ENCODE measurements at places on chromosomes 12 and 14.
A peak's percentile ranks its signal among the peaks of the same experiment; 100 is the strongest.

DNA sequence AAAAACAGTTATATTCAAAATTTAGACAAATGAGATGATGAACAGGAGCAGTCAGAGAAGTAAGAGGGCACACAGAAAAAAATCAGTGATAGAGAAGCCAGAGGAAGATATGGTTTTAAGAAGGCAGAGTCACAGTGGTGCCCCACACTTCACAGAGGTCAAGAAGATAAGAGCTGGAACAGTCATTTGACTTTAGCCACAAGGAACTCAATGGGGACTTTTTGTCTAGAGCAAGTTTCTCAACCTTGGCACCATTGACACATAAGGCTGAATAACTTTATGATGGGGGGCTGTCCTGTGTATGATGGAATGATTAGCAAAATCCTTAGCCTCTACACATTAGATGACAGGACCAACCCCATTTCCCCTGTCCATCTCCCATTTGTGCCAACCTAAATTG lies 172.8 kb upstream of the PLEKHG7 start:
- no peak for DNase-seq

- peak; percentile 47 for DNase-seq
Measured at GRCh38 chr14:91835920-91836843, 31.2 kb downstream of the TC2N start.

DNA sequence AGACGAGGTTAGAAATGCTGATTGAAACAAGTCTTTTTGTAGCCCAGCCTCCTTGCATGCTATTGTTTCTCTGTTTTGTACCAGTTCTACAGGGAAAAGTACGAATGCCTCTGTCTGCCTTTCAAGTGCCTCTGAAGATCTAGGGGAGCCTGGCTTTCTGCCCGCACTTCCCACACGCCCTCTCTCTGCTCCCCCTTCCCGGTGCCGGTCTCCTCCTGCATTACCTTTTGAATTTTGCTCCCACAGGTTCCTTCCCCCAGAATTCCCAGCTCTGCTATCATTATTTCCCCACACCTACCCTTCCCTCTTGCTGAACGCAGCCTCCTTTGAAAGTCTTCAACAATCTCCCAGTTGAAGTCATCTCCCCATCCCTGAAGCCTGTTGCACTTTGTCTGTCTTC lies 689.7 kb downstream of the BCL11B start:
- no peak for DNase-seq

- DNase-seq = no peak
Measured at GRCh38 chr12:32076941-32077340, 29.7 kb upstream of the BICD1 start.

DNA sequence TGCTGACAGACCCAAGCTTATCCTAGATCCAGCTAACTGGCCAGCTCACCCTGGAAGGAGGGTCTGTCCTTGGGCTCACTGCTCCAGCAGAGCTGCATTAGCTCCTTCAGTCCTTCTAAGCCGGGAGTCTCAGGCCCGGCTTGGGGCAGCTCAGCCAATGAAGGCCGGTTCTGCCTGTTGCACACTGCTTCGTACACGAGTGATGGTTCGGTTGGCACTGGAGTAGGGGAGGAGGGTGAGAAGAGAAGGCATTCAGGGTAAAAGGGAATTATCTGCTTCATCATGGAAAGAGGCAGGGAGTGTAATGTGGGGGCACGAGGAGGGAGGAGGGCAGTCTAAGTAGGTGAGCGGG lies 2.0 kb downstream of the RIPK3 start:
- no peak for DNase-seq

DNA sequence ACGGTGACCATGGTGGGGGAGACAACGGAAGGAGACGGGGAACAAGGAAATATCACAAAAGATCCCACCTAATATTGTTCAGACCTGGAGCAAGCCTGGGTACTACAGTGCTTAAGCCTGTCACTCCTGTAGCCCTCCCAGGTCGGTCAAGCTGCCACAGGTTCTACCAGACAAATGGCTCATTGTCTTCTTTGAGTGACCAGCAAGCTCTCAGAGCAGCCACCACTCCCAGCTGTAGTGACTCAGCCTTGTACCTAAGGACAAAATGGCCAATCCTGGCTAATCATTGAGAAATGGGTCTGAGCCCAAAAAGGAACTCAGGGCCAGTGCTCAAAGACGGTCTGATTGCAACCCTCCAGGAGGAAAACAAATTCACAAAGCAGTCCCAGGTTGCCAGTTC lies 238.4 kb upstream of the NOS1 start:
- no peak for DNase-seq

- no peak for DNase-seq
Measured at GRCh38 chr12:121939186-121939585, 20.8 kb downstream of the CFAP251 start.

- no peak for DNase-seq
Measured at GRCh38 chr14:94161058-94161457, 13.1 kb upstream of the PPP4R4 start.

- DNase-seq = no peak
Measured at GRCh38 chr12:59452259-59452658, 143.6 kb upstream of the SLC16A7 start.

- DNase-seq = no peak
Measured at GRCh38 chr12:59763835-59764234, 168.0 kb downstream of the SLC16A7 start.

DNA sequence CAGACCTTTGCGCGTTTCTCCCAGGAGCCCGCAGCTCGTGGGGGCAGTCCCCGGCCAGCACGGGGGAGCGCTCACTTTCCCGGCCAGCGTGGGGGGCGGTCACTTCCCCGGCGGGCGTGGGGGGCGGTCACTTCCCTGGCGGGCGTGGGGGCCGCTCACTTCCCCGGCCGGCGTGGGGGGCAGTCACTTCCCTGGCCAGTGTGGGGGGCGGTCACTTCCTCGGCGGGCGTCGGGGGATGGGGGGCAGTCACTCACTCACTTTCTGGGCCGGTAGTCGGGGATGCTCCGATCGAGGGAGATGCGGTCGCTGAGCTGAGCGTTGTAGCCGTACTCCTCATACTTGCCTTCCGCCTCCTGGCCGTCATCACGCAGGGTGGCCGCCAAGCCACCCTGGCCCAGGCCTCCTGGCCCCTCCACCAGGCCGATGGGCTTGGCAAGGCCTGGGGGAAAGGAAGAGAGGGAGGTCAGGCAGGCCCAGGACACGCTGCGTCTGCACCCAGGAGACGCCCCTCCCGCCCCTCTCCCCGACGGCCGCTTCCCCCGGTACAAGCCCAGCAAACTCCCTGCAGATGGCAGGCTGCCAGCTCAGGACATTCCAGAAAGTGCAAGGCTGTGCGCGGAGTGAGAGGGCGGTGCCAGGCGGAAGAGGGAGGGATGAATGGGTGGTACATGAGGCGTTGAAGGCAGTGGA lies 43.3 kb downstream of the GALNT9 start:
- DNase-seq = no peak

DNA sequence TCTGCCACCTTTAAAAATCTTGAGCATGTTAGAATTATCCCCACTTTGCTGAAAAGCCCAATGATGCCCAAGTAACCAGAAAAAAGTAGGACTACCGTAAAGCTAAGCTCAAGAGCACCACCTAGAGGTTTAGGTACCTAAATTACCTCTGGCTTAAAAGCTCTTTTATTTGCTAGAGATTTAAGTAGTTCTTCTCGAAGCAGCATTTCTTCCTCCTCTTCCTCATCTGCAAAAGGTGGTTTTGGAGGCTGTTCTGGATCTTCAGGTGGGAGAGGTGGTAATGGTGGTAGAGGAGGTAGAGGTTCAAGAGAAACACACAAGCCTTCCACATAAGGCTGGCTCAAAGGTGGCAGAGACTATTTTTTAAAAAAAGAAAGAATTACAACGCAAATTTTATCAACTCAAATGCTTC lies 26.9 kb downstream of the ZFC3H1 start:
- DNase-seq = no peak

GRCh38 chr12:127125607-127126259 lies 1141.2 kb upstream of the TMEM132C start:
- no peak for DNase-seq

- DNase-seq = no peak
Measured at GRCh38 chr14:90288651-90289355, 32.5 kb downstream of the PSMC1 start.

- DNase-seq = no peak
Measured at GRCh38 chr12:121725423-121725822, 12.9 kb downstream of the TMEM120B start.

DNA sequence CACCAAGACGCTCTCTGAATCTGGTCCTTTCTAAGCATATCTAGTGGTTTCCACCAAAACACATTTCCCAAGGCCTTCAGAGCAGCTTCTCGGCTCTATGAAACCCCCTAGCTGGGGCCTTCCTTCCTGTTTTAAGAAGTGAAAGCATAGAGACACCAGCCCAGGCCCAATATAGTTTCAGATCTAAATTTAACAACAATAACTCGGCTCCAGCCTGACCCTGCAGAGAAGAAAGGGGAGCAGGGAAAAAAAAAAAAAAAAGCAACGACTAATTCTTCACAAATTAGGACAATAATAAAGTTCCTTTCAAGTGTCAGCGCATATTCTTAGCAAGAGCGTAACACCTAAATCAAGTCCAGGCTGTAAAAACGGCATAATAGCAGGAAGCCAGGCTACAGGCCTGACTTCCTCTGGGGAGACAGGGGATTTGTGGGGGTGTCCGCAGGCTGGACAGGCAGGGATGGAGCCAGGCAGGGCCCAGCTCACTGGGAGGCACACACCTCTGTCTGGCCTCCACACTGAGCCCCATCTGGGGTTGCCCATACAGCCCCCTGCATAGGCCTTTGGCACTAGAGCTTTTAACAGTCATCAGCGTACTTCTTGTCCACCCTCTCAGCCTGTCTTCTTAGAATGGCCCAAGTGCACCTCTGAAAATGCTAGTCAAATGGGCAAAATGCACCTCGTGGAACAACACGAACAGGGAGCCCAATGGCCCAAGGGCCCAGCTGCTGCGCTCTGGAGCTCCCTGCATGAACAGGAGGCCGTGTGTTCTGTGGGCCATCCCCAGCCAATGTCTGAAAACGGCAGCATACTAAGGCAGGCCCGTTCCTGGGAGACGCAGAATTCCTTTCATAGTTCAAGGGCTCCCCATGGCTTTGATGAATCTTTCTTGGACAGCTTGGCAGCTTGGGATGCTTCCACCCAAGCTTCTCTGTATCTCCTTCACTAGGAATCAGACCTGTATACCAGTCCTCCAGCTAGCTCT lies 772.9 kb downstream of the MED13L start:
- DNase-seq = no peak

DNA sequence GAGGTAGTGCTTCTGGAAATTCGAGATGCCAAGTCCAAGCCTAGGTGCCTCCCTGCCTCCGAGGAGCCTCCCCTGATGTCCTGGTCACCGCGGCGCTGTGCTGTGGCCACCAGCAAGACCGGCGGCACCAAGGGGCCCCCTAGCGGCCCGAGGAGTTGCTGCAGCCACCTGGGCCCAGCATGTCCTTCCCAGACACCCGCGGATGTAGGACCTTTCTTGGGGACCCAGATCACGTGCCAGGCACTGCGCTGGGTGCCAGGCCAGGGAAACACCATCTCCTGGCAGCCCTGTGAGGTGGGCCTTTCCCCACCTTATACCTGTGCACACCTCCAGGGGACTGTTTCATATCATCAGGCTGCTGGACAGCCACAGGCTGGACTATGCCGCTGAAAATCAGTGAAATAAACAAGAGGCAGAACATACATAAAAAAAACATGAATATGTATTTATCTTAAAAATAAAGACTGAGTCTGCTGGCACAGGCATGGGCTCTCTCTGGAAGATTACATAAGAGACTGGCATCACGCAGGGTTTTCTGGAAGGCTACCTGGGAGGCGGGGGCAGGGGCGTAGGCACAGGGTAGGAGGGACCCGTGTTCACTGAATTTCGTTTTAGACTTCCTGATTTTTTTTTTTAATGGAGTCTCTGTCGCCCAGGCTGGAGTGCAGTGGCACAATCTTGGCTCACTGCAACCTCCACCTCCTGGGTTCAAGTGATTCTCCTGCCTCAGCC lies 15.9 kb upstream of the HHIPL1 start:
- peak; percentile 42 for DNase-seq

- DNase-seq = no peak
Measured at GRCh38 chr12:131902332-131903241, 8.2 kb downstream of the ULK1 start.

DNA sequence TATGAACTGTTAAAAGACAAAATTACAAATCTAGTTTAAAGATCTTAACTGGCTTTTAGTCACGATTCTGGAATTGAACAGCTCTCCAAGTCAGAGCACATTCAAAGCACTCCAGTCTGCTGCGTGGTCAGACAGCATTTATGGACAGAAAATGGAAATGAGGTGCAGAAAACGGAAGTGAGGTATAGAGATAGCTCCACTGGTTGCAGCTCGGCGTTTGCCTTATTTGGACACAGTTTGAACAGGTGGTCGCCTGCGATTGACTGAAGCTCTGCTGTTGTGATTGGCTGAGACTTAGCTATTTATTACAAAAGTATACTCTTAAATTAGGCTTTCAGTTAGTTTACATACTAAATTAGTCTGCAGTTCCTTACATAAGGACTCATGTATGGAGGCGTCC lies 28.3 kb downstream of the TRIM9 start:
- no peak for DNase-seq

- no peak for DNase-seq
Measured at GRCh38 chr14:75811872-75812499, 150.9 kb downstream of the TTLL5 start.

DNA sequence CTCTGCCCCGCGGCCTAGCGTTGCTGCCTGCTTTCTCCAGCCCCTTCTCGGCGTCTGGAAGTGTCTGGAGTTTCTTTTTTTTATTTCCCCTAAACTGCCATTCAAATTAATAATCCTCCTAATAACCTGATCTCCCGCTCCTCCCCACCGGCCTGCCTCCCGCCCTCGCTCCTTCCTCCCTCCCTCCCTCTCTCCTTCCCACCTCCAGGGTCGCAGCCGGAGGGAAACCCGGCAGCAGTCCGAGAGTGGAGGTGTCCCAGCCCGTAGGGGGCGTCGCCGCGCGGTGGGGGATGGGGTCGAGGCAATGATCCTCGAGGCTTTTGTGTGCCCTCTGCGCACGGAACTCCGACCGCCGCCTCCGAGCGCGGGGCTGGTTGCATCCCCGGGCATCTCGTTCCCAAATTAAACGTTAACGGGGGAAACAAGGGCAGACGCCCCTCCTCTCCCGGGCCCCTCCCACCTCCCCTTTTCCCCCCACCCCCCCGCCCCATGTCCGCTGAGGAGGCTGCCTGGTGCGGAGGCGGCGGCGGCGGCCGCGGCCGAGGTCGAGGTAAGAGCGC lies 1.0 kb upstream of the SOCS2 start:
- DNase-seq = peak; percentile 41

DNA sequence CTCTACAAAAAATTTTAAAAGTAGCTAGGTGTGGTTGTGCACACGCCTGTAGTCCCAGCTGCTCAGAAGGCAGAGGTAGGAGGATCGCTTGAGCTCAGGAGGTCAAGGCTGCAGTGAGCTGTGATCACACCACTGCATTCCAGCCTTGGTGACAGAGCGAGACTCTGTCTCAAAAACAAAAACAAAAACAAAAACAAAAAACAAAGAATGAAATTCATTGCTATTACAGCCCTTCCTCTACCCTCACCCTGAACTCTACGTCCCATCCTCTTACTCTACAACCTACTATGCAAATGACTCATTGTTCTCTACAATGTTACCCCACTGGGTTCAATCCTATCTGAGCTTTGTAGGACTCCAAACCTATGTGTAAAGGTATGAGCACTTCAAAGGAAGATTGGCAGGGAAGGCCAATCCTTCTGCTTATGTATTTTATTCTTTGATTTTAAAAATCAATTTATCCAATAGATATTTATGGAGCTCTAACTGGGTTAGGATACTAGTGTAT lies 39.3 kb downstream of the NINJ2 start:
- DNase-seq = no peak

GRCh38 chr14:96493178-96493577 lies 9.0 kb upstream of the PAPOLA start:
- no peak for DNase-seq

GRCh38 chr14:74474376-74474775 lies 18.7 kb downstream of the NPC2 start:
- no peak for DNase-seq

- DNase-seq = no peak
Measured at GRCh38 chr12:113996026-113996425, 29.9 kb upstream of the RBM19 start.

Data from stimulated activated CD8-positive, alpha-beta memory T cell treated with anti-CD3 and anti-CD28 coated beads, Interleukin-7, amount 100 ng/mL, for 48 hours (primary cell).